Amygdala (tissue), 56 donors: ENCODE measurements at places on chromosomes 11 and 22.

GRCh38 chr11:26987272-26987671 lies 6.6 kb upstream of the FIBIN start:
- DNase-seq, result no peak

DNA sequence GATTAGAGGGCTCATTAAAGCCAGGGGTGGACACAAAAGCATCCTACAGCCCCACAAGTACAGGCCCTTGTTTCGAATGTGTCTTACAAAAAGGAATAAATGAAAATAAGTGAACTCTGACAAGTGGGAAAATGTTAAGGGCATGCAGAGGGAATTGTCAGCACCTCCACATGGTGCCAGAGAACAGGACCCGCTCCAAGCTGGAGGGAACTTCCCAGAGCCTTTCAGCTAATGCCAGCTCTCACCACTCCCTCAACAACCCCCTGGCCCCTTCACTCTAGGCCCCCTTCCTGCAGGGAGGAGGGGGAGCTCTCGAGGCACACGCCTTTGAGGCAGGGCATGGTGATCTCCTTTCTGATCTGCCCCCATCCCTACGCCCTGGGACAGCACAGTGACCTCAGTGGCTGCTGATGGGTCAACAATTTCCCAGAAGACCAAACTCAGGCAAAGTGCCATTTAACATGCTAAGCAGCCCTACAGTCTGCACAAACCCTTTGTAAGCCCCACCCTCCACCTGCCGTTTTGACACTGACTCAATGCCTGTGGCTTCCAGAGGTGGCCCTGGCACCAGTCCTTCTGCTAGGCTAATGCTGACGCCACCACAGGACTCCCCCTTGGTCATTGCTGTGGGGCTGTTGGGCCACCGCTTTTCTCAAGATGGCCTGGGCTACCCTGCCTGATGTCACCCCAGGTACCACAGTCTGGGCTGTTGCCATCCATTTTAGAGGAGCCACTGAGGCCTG lies 12.5 kb upstream of the CHST1 start:
- DNase-seq, result no peak

- DNase-seq, result no peak
Measured at GRCh38 chr11:33492596-33492995, 208.0 kb downstream of the C11orf91 start.

- no peak for DNase-seq
Measured at GRCh38 chr22:42061041-42061440, 9.6 kb downstream of the NAGA start.

GRCh38 chr11:35487532-35488078 lies 37.8 kb downstream of the PAMR1 start:
- DNase-seq, result no peak

- DNase-seq, result no peak
Measured at GRCh38 chr11:121555121-121555520, 102.4 kb upstream of the SORL1-AS1 start.

GRCh38 chr22:21041937-21042336 lies 3.8 kb upstream of the LRRC74B start:
- DNase-seq, result no peak

- DNase-seq, result no peak
Measured at GRCh38 chr11:9001736-9002135, 2.1 kb downstream of the NRIP3 start.

- no peak for DNase-seq
Measured at GRCh38 chr11:30579415-30580175, 6.6 kb downstream of the MPPED2 start.

DNA sequence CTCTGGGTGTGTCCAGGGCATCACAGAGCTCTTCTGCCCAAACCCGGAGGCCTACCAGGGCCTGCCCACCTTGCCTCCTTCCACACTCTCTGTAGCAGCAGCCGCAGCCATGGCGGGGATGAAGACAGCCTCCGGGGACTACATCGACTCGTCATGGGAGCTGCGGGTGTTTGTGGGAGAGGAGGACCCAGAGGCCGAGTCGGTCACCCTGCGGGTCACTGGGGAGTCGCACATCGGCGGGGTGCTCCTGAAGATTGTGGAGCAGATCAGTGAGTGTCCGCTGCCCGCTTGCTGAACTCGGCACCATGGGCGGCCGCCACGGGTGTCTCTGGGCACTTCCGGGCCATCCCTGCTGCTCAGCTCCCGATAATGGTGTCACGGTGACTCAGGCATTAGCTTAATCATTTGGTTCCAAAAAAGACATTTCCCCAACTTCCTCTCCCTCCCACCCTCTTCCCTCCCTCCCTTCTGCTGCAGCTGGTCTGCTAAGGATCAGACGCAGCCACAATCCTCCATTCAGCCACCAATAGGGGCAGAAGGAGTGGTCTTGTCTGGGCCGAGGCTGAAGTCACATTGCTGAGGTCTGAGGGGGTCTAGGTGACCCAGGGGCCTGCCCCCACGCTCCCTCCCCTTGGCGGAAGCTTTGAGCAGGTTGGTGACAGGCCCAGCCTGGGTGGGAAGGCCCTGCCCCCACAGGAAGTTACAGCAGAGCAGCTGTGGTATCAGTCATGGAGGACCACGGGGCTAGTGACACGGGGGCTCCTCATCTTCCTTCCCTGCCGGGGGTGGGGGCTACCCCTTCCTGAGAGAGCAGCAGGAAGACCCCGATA lies 950 bp downstream of the FERMT3 start:
- DNase-seq, result no peak

- DNase-seq, result no peak
Measured at GRCh38 chr22:39103431-39103830, 6.4 kb downstream of the APOBEC3H start.
